K562 (cell line): ENCODE measurements at places on chromosomes 4 and X. TPM values are rescaled to one million over a fixed set of nuclear protein-coding genes. Genes with fewer than 3 reads are reported as not detected.

GRCh38 chr4:106587558-106587957 lies 219.0 kb upstream of the GIMD1 start:
- no peak for DNase-seq

DNA sequence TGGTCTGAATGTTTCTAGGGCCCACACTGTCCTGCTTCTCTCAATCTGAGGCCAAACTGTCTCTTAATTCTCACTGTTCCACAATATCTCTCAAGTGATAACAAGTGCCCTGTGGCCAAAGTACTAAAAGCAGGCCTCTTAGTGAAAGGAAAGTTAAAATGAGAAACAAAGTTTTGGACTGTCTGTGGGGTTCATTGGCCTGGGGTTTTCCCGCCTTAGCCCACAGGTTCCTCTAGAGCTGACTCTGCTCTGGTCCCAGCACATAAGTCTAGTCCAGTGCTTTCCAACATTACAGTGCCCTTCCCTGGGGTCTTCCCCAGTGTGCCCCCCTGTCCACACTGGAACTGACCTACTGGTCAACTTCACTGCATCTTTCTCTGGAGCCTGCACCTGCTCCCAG lies 6.3 kb downstream of the MAGEB1 start:
- no peak for DNase-seq

Gene GLRA3
- 0.07 and 0.08 TPM in 2 replicates for polyA plus RNA-seq

DNA sequence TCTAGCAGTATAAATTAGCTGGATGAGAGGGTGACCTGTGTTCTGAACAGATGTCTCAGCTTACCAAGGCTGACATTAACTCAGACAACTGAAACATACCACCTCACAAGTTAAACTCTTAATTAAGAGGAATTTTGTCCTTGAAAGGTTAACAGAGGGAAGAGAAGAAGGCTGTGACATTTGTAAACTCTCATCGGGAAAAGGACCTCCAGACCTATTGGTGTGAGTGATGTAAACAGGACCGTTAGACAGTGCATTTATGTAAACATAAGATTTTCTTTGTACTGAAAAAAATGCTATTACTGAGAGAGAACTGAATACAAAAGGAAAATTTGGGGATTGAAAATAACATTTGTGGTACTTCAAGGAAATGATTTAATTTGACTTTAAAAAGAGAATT lies 308.4 kb upstream of the DIAPH2 start:
- no peak for DNase-seq

Gene GPR173
- polyA plus RNA-seq = not detected in 2 replicates

- DNase-seq = no peak
Measured at GRCh38 chr4:85831647-85832046, 356.7 kb downstream of the ARHGAP24 start.

GRCh38 chr4:98126141-98126540 lies 17.1 kb downstream of the STPG2 start:
- no peak for DNase-seq
